ENCODE measurements at places on chromosomes 1 and 21.
A peak's percentile ranks its signal among the peaks of the same experiment; 100 is the strongest.

DNA sequence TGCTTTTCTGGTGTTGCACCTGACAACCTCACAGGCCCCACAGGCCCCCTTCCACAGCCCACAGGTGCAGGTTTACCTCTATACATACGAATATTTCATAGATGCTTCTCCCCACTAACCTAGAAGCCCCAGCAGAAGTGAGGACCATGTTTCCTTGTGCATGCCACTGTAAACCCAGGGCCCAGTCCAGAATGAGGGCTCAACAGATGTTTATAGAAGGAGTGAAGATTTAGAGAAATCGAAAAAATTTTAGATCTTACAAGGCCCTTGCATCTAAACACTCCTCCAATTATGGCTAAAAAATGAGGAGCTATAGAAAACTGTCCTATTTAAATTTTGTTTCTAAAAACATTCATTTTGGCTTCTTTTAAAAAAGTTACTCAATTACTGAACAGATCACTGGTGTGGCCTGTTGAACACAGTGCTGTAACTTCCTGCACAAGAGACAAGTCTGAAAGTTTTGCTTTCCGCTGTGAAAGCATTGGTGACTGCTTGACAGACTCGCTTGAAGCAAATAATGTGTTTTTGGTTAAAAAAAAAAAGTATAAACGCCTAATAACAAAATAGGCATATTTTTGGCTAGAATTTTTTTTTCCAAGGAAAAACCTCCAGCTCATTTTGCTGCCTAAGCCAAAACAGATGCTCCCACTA is 1.2 kb downstream of the ABCB10 start:
- DNase-seq = peak; percentile 47

- no peak for DNase-seq
Observed at GRCh38 chr1:30823627-30823968, 66.0 kb upstream of the LAPTM5 start.

GRCh38 chr1:186144505-186144904 is 230.5 kb downstream of the TPR start:
- no peak for DNase-seq

DNA sequence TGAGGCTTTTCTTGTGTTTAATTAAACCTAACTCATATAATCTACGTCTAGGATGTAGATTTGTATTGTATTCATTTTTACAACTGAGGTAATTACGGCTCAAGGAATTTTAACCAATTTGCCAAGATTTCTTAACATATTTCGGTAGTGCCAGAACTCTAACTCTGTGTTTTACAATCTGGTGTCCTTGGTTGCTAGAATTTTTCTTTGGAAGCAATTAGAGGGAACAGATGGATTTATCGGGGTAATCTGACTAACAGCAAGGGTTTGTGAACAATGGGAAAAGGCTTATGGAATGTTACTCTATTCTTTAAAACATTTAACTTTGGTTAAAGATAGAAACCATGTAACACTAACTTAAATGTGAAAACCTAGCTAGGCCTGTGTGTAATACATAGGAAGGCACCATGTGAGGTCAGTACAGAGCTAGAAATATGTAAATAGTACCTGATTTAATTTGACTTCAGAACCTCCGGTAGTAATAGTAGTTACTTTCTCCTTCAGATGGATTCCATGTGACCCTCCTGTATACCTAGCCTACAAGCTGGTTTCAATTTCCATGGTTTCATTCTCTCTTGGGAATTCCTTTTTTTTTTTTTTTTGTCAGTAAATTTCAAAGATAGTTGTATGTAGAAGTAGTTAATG is 1.2 kb downstream of the MTF2 start:
- peak; percentile 25 for DNase-seq

- DNase-seq = peak; percentile 21
Observed at GRCh38 chr1:59819566-59820438, 5.1 kb downstream of the HOOK1 start.

DNA sequence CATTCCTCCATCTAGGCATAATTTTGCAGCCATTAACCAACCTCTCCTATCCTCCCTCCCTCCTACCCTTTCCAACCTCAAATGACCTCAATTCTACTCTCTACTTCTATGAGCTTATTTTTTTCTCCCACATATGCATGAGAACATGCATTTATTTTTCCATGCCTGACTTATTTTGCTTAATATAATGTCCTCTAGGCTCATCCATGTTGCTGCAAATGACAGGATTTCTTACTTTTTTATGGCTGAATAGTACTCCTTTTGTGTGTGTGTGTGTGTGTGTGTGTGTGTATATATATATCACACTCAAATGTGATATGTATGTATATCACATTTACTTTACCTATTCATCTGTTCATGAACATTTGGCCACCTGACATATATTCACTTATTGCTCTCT is 339.4 kb downstream of the SIPA1L2 start:
- DNase-seq = no peak
